T1000 (cell line): ENCODE measurements at places on chromosomes 3 and 15.

GRCh38 chr3:51706021-51706485 lies 815 bp upstream of the GRM2 start:
- no peak for DNase-seq

DNA sequence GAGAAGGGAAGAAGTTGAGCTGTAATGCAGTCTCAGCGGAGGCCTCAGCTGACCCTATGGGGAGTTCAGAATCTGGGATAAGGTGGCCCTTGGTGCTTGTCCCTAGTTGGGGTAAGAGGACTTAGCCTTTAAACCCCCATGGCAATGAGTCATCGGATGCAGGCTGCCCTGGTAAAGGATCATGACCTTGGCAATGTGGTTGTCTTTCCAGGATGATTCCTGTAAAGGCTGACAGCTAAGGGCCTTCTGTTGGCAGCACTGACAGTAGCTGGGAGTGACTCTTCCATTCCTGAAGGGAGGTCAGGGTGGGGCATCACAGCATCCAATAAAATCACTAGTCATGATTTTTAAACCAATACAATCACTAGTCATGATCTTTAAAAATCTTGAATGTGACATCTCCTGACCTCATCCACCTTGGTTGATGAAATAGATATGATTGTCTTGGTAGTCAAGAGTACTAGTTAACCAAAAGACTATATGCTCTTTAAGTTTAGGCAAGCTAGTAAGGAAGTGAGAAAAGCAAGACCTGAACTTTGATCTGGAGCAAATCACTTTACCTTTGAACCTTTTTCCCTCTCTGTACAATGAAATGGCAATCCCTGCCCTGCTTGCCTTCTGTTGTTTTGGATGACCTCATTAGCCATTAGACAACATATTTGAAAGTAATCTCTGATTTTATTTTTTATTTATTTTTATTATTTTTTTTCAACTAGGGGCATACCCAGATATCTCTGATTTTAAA lies 71.3 kb upstream of the CACNA1D start:
- DNase-seq = no peak

DNA sequence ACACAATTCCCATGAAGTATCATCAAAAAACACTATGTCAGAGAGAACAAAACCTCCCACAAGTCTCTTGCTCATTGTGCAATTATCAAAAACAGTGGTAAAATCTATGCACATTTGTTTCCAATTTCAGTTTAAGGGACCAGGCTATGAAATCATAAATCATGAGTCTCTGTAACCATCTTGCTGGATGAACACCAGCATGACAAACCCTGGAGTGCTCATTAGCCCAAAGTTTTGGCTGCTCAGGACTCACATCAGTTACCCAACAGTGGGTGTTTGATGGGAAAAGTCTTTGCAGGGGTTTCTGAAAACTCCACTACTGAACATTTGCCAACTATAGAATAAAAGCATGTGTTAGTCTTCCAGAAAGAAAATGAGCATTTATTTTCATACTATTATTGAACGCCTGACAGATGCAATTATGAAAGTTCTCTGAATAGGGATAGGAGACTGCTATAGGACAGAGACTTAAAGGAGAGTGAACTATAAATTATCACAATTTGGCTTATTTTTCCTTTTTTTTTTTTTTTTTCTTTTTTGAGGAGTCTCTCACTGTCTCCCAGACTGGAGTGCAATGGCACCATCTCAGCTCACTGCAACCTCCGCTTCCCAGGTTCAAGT lies 240.8 kb upstream of the KCNMB2 start:
- no peak for DNase-seq

DNA sequence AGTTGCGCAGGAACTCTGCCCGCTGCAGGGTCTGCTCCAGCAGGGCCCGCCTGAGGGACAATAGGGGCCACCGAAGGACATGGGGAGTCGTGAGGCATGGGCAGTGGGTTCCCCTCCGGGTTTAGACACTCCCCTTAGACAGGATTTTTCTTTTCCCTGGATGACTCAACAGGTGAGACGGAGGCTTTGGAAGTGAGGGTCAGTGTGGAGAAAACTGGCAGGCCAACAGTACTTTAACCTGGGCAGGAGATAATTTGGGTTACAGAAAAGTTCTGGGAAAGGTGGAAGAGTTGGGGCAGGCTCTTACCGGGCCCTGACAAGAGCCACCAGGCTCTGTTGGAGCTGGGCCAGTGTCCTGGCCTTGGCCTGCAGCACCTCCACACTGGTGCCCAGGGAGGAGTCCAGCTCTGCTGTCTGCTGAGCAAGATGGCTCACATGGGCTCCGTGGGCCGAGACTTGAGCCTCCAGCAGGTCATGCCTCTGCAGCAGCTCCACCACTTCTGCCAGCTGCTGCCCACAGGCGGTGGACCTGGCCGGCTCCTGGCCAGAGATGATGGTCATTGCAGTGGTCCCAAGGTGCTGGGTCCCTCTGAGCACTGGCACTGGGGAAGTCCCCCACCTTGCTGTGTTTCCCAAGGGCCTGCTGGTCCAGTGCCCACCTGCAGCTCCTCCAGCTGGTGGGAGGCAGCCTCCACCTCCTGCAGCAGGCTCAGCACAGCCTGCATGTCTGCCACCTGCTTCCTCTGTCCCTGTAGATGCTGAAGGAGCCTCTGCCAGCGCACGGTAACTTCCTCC lies 11.0 kb downstream of the SPTBN5 start:
- DNase-seq = no peak

DNA sequence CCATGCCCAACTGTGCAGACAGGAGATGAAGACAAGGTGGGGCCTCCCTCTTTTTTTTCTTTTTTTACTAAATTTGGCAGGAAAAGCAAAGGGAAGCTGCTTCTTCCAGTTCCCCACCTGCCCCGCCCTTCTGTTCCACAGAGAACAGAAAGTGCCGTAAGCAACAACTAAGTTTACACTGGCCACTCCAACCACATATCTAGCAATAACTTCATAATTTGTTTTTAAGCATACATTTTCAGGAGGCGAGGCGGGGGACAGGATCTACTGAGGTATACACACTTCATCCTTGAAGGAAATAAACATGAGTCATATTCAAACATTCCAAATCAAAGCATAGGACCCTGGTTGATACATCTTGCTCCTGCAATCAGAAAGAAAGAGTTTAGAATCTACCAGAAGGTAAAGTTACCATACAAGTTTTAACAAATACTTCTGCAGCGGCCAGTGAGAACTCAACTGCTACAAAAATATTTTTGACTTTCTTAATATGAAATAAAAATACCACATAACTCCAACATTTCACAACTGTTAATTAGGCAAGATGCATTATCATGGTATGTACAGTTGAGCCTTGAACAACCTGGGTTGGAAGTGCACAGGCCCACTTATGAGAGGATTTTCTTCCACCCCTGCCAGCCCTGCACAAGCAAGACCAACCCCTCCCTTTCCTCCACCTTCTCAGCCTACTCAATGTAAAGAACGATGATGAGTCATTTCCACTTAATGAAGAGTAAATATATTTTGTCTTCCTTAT lies 50.7 kb downstream of the FOXP1 start:
- no peak for DNase-seq

- no peak for DNase-seq
Observed at GRCh38 chr15:35740761-35741160, 194.8 kb upstream of the DPH6 start.

GRCh38 chr3:188680605-188681004 lies 491.2 kb upstream of the TPRG1 start:
- DNase-seq = no peak

DNA sequence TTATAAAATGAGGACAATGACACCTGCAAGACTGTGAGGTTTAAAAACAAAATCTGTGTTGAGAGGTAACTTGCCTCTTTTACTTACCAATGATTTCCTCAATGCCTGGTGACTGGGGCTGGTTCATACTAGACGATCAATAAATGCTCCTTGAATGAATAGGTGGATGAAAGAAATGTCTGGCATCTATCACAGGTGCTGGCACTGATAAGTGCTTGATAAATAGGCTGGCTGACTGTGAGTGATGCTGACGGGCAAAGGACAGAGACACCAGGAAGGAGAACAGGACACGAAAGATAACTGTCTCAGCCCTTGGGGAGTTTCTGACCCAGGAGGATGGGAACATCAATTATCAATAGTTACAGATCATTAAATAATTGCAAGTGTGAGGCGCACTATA lies 31.9 kb downstream of the RBP2 start:
- no peak for DNase-seq

DNA sequence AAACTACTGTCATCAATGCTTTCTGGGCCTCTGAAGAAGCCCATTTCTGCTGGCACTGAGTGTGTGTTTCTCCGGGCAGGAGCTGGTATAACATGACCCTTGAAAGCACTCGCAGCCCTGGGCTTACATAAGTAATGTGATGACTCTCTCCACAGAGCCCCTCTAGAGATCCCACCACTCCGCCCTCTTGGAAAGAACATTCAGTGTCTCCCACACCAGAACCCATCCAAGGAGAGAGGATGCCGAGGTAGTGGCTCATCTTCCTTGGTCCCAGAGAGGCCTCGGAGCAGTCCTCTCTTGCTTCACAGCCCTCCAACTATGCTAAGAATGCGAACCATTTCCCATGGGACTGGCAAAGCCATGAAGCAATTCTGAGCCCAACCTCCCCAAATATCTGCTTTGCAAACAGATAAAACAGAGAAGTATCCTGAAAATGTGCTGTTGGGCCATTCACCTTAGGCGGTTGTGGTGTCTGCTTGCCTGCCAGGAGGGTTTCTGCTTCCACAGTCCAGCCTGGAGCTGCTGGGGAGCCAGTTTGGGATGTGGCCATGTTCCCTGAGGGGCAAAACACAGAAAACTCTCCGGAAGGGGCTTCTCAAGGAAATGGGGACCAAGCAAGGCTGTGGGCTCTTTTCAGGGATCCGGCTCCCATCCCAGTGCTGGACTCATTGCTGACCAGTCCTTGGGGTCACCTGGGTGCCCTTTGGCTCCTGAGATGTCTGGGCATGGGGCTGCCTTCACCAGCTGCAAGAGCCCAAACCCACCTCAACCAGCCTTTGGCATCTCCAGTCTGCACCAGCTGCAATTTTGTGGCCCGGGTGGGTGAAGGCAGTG lies 47.3 kb downstream of the AMOTL2 start:
- peak; percentile 89 for DNase-seq

DNA sequence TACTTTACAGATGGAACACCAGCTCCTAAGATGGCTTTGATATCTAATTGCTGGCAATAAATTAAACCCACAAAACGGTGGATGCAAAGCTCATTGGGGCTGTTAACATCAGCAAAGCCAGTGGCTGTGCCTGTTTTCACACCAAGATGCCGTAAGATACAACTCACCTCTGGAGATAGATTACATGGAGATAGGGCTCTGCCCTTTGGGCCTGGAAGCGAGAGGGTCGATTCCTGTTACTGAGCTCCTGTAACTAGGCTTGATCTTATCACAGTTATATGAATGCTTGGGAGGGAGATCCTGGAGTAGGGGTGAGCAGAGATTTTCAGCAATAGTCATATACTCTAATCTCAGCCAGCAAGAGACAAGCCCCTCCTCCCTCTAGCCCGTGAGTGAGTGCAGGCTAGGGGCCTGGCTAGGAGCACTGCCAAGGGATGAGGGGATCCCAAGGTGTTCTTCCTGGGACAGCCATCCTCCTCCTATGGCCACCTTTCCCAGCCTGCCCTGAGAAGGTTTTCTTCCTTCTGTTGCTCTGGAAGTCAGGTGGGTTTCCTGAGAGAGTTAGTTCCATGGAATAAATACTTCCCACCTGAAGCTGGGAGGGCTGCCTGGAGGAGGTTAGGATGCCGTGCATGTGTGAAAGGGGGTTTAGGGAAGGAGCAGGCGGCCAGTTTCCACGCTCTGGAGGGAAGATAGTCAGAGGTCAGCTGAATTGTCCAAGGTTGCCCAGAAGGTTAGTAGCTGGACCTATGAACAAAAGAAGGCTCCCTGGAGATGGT lies 18.1 kb upstream of the DOCK3 start:
- no peak for DNase-seq

- no peak for DNase-seq
Observed at GRCh38 chr15:90598031-90598577, 68.4 kb downstream of the CRTC3 start.

DNA sequence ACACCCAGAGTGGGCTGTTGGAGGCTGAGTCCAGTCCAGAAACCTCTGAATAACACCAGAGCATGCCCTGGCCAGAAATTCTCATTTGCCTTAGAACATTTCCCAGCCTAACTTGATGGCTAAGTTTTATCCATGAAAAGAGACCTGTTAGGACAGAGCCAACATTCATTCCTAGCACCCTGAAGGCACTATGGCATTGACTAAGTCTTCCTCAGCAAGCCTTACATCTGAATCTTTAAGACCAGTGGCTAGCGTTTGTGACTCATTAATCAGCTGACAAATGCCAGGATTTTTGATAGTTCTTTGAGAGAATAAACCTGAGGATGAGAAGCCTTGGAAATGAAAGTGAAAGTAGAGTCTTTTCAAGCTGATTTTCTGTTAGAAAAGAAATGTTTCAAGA lies 1087.1 kb upstream of the ALCAM start:
- no peak for DNase-seq

DNA sequence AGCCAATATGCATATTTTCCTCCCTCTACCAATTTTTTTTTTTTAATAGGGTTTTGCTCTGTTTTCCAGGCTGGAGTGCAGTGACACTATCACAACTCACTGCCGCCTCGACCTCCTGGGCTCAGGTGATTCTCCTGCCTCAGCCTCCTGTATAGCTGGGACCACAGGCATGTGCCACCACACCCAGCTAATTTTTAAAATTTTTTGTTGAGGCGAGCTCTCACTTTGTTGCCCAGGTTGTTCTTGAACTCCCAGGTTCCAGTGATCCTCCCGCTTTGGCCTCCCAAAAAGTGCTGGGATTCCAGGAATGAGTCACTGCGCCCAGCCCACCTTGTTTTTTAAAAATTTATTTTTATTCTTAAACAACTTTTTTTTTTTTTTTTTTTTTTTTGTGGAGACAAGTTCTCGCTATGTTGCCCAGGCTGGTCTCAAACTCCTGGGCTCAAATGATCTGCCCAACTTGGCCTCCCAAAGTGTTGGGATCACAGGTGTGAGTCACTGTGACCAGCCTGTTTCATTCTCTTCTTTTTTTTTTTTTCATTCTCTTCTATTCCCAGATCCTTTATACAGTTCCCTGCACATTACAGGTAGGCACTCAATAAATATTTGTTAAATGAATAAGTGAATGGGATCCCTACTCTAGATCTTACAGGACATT lies 40.5 kb upstream of the PIK3CB start:
- no peak for DNase-seq
